ENCODE measurements at places on chromosomes 6 and 20.

DNA sequence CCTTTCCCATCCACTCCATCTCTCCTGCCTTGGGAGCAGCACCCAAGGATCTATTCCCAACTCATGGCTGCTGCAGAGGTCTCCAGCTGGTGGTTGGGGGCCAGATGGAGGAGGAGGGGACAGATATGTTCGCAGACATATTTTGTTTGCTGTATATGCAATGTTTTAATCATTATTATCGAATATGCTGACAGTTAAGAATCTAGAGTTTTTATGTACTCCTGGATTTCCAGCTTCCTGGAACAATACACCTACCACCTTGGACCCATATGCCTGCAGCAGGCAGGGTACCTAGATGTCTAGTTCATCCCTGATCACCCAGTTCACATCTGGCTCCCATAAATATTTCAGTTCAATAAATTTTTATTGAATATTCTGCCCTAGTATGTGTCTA, 9.0 kb downstream of the FAM110A start:
- no peak for DNase-seq

- no peak for DNase-seq
Observed at GRCh38 chr6:13164291-13164690, 164.0 kb downstream of the TBC1D7 start.

- DNase-seq: no peak
Observed at GRCh38 chr6:39794231-39794630, 2.1 kb downstream of the DAAM2 start.

DNA sequence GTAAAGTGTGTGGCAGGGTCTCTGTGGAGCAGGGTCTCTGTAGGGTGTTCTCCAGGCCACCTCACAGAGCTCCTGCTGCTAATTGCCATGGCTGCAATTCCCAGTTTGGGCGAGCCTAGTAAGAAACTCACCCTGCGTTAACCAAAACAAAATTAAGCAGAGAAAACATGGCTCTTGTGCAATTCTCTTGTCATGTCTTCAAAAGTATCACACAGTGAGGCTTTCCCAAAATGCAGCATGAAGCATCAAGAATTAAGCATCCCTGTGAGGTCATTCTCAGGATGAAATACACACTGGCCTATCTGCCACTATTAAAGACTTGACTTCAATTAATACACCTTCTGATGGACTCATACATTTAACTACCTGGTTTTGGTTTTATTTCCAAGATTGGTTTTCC, 72.8 kb downstream of the KIF13A start:
- no peak for DNase-seq

- DNase-seq: no peak
Observed at GRCh38 chr6:143150281-143150680, 89.6 kb downstream of the AIG1 start.

DNA sequence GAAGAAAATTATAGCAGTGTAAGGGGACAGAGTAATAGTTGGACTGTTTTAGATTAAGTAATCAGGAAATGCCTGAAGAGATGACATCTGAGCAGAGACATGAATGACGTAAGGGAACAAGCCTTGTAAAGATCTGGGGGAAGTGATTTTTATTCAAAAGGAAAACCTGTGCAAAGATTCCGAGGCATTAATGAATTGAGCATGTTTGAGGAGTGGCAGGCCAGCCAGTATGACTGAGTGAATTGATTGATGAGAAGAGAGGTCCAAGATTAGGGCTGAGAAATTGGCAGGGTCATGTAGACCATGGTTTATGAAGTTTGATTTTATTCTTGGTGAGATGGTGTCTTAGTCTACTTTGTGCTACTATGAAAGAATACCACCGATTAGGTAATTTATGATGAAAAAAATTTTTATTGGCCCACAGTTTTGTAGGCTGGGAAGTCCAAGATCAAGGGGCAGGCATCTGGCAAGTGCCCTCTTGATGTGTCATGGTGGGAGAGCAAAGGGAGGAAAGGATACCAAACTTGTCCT, 95.1 kb downstream of the LIN28B start:
- no peak for DNase-seq

DNA sequence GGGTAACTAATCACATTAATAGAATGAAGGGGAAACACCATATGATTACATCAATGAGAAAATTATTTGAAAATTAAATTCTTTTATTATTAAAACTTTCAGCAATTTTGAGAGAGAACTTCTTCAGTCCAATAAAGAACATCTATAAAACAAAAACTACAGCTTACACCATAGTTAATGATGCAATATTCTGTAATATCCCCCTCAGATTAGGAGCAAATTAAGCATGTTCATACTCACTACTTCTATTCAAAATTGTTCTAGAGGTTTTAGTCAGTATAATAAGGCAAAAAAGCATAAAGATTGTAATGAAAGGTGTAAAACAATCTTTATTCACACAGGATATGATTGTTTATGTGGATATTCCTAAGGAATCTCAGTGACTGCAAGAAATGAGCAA, 465.4 kb downstream of the CD109 start:
- no peak for DNase-seq

- DNase-seq: peak; percentile 43
Observed at GRCh38 chr6:159979136-159979874, 10.4 kb downstream of the IGF2R start.

DNA sequence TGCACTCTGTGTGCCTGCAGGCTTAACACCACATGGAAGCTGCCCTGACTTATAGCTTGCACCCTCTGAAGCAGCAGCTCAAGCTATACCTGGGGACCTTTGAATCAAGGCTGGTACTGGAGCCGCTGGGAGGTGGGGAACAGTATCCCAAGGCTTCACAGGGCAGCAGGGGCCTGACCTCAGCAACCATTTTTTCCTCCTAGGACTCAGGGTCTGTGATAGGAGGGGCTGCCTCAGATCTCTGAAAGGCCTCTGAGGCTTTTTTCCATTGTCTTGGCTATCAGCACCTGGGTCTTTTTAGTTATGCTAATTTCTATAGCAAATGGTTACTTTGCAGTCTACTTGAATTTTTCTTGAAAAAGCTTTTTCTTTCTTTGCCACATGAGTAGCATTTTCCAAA, 80.2 kb upstream of the OPRM1 start:
- DNase-seq: no peak

DNA sequence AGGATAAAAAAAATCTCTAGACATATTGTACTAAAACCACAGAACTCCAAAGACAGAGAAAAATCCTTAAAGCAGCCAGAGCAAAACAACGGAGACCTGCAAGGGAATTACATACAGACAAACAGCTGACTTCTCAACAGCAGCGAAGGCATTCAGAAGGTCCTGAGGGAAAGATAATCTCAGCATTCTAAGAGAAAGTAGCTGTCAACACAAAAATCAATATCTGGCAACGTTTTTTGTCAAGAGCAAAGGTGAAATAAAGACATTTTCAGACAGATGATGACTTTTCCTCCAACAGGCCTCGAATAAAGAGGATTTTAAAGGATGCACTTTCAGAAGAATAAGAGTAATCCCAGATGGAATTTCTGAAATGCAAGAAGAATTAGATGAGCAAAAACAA, 6.1 kb upstream of the SCGN start:
- DNase-seq: no peak

DNA sequence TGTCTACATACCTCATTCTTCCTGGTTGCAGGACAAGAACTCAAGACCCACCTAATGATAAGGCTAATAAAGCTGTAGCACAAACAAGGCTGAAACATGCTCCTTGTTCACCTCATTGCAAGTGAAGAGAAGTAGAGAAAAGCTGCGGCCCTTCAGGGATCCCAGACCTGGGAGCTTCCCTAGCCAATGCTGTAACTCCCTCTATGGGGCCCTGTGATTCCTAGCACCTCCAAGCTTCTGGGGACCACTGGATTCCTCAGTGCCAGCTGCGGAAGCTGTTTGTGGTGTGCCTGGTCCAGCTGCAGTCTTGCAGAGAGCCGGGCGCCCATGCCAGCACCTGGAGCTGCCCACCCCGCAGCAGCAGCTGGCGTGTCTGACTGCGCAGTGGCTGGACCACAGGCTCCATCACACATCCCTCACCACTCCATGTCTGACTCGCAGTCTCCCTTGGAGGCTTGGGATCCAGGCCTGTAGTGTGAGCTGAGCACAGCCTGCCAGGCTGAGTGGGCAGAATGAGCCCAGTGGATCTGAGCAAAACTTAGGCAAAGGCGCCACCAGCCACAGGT, 737.2 kb upstream of the GJE1 start:
- no peak for DNase-seq

GRCh38 chr20:23037017-23037481, 1.9 kb downstream of the SSTR4 start:
- DNase-seq: no peak

GRCh38 chr20:61263084-61263695, 11.1 kb downstream of the CDH4 start:
- DNase-seq: no peak

DNA sequence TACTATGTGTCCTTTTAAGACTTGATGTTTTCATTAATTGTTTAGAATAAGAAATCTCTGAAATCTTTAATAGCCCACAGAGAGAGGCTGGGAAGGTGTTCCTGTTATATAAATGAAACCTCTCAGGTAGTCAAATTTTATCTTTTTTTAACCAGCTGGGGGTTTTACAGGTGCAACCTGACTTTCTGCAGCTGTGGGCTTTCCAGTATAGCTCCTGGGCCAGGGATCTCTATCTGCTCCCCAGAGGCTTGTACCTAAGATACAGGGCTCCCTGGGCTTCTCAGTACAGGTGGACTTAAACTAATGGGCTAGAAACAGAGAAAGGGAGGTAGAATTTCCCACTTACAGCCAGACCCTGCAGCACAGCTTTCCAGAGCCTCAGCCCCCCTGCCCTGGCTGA, 49.4 kb downstream of the HLA-C start:
- no peak for DNase-seq

GRCh38 chr6:78910591-78911171, 43.3 kb downstream of the IRAK1BP1 start:
- DNase-seq: no peak

DNA sequence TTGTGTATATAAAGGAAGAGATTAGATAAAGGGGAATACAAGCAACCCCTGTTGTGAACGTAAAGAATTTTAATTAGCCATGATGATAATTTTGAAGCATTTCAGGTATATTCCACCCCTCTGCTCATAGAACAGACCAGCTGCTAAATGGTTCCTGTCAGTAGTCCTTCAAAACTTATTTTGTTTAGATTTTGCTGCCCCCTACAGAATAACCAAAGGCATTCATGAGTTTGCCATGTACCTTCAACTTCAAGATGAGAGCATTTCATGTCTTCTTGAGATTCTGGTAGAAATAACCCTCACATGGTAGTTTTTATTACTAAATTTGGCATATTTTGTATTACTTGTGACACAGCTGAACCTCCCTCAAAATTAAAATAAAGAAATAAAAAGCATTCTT, 1586.7 kb downstream of the HACE1 start:
- no peak for DNase-seq

DNA sequence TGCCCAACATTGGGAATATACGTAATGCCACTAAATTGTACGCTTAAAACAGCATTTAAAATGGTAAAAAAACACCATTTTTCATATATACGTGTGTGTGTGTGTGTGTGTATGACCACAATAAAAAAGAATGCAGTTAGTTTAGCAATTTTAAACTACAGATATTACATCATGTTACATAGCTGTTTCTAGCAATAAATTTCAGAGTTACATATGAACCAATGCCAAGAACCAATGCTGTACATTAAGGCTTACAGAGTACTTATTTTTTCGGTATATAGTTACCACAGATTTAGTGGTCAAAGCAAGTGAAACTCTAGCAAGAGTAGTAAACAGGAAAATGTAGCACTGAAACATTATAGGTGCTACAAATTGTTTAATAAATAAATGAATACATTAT, 119.3 kb downstream of the PDE10A start:
- no peak for DNase-seq

DNA sequence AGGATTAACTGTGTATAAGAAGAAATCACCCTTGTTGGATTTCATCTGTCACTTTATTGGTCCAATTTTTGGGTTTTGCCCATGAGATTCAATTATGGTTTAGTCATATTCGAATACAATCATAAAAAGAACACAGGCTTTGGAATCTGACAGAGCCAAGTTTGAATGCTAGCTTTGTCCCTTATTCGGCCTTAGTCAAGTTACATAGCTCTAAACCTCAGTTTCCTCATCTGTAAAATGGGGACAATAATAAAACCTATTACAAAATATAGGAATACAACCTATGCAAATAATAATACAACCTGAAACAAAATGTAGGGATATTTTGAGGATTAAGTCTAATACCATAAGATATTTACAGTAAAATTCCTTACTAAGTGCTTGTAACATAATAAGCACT, 57.7 kb downstream of the PRPH2 start:
- DNase-seq: no peak

DNA sequence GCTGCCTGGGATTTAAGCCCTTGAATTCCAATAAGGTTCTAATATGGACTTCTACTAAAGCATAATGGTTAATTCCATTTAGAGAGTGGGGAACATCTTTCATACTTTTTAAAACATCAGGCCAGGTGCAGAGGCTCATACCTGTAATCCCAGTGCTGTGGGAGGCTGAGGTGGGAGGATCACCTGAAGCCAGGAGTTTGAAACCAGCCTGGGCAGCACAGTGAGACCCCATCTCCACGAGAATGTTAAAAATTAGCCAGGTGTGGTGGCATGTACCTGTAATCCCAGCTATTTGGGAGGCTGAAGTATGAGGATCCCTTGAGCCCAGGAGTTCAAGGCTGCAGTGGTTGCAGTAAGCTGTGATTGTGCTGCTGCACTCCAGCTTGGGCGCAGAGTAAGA, 35.0 kb downstream of the E2F3 start:
- no peak for DNase-seq

GRCh38 chr20:38859070-38859690, 53.7 kb downstream of the PPP1R16B start:
- no peak for DNase-seq

DNA sequence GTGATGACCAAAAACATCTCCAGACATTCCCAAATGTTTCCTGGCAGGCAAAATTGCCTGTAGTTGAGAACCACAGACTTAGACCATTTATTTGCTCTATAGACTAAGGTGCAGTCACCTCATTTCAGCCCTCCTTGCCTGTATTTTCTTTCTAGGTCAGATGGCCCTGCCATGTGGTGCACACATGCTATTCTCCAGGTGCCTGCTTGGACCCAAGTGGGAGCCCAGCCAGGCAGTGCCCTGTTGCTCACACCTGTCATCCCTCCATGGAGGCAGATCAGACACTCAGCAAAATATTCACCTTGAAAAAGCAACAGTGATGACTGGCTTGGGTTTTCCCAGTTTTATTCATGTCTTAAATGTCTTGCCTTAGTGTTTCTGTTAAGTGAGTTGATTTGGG, 311.4 kb downstream of the TFAP2C start:
- DNase-seq: no peak

GRCh38 chr6:36487698-36488097, 44.9 kb downstream of the KCTD20 start:
- DNase-seq: no peak

DNA sequence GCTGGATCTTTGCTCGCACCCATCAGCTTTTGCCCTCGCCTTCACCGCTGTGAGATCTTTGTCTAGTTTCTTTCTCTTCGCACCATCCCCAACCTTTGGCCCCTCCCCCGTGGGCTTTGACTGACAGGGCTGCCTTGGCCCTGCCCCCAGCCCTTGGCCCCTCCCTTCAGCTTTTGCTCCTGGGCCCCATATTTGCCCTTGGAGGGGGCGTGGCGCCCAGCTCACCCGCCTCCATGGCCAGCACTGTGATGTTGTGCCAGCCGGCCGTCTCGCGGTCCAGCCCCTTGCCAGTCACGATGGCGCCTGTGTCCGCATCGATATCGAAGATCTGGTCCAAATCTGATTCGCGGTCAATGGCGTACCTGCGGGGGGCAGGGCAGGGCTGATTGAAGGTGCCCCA, 81.1 kb downstream of the CD40 start:
- DNase-seq: no peak
